NCI-H1436 treated with DMSO at 0.1 percent for 48 hours (cell line): ENCODE measurements at places on chromosomes 6 and 20.

- DNase-seq, result no peak
These were observed 53.9 kb downstream of the OTOR start for GRCh38 chr20:16801919-16802651.

- DNase-seq, result no peak
These were observed 133.1 kb downstream of the TRDN start for GRCh38 chr6:123503619-123504018.

DNA sequence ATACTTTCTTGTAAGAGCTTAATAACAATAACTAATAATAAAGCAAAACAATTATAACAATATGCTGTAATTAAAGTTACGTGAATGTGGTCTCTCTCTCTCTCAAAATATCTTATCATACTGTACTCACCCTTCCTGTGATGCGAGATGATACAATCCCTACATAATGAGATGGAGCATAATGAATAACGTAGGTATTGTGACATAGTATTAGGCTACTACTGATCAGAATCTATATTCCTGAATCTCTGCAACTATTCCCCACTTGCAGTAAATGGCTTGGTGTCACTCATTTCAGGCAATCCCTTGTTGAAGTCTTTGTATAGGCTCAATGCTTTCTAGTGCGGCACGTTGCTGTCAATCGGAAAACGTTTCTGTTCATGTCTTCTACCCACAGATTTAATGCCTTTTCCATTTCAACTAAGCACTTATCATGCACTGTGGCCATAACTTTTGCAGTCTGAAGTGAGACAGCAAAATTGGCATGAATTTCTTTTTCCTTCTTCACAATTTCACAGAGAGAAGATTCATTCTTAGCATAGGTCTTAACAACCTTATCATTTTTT lies 32.3 kb downstream of the MOXD1 start:
- DNase-seq, result no peak

GRCh38 chr6:157079771-157080170 lies 243.5 kb downstream of the TMEM242 start:
- DNase-seq, result no peak

DNA sequence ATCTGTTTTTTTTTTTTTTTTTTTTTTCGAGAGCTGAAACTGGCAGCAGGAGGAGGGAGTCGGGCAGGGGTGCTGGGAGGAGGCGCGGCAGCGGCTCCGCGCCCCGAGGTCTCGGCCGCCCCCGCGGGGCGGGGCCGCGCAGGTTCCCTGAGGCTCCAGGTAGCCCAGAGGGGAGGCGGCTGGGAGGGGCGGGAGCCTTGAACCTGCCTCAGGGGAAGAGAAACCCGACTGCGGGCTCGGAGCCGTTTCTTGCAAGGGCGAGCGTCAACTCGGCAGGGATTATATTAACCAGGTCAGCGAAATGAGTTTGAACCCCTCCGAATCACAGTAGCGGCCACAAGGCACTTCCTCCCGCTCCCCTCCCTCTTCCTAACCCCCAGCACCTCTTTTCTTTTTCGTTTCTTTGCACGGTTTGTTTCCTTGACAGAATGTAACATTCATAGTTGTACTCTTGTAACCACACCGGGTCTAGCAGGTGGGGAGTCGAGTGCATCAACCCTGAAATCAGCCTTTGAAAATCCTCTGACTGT lies 2.0 kb downstream of the MYB start:
- DNase-seq, result no peak

GRCh38 chr6:144912474-144912873 lies 627.3 kb downstream of the UTRN start:
- no peak for DNase-seq

GRCh38 chr6:91029211-91029610 lies 442.3 kb upstream of the MAP3K7 start:
- no peak for DNase-seq

GRCh38 chr6:82951389-82951788 lies 114.3 kb downstream of the UBE3D start:
- no peak for DNase-seq

DNA sequence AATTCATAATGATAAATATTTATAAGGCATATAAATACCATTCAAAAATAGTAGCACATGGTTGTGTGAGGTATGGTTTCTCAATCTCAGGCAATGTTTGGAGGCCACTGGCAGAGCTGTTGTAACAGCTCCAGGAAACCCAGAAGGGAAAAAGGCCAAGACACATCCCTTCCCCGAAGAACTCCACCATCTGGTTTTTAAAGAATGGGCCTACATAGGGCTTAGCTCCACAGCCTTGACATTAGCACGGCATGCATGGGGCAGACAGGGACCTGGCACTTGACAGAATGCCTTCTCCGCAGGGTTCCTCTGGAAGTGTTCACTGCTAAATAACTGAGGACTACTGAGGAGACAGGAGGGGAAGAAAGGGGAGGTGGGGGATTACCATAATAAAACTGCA lies 16.1 kb upstream of the FOXO3 start:
- no peak for DNase-seq

GRCh38 chr6:163626073-163626867 lies 211.8 kb downstream of the QKI start:
- no peak for DNase-seq

GRCh38 chr20:2023151-2023550 lies 29.3 kb upstream of the PDYN start:
- no peak for DNase-seq

GRCh38 chr6:52566853-52567279 lies 10.0 kb downstream of the TRAM2 start:
- DNase-seq, result no peak

GRCh38 chr6:150093397-150093796 lies 24.5 kb upstream of the ULBP3 start:
- no peak for DNase-seq

DNA sequence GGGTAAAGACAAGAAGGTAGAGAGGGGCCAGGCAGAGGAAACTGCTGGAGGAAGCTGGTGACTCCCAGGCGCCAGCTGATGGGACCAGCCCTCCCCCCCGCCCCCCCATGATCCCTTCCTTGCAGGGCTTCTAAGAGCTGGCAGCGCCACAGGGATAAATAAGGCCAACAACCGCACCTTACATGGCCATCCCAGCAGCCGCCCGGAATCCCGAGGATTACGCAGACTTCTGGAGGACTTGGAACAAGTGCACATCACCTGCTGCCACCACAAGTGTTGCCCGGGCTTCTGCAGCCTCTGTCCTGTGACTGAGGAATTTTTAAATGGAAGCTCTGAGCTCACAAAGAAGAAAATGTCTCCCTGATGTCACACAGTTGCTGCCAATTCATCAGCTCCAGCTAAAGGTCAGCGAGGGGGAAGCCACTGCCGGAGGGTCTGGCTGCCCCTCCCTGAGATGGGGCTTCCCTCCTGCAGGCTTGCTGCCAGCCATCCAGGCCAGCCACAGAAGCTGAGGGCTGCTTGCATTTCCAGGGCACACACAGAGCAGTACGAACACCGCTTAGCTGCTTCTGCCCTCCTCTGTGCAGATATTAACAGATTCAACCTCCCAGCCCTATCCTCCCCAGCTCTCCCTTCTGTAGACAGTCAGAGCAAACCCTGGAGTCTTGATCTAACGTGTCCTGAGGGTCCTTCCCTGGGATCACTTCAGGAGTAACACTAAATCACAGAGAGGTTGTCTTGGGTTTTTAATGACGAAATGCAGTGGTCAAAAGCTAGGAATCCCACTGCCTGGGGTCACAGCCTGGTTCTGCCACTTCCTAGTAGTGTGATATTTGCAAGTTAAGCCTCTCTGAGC lies 38.6 kb upstream of the PIM1 start:
- DNase-seq, result no peak

DNA sequence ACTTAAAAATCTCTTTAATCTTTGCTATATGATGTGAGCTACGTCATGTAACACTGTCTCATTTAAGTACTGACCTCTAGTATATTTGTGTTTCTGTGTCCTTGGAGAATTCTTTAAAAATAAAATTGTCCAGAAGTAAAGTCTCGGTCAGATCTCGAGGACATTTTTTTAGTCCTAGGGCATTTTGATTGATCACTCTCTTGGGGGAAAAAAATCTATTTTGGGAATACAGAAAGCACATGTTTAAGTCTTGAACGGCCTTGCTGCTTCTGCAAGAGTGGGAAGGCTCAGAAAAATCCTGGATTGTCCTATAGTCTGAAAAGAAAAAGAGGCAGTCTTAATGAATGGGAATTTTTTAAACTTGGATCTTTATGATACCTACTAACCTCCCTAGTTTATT lies 234.3 kb downstream of the UTRN start:
- DNase-seq, result no peak

GRCh38 chr6:33634946-33635345 lies 13.8 kb downstream of the ITPR3 start:
- no peak for DNase-seq

DNA sequence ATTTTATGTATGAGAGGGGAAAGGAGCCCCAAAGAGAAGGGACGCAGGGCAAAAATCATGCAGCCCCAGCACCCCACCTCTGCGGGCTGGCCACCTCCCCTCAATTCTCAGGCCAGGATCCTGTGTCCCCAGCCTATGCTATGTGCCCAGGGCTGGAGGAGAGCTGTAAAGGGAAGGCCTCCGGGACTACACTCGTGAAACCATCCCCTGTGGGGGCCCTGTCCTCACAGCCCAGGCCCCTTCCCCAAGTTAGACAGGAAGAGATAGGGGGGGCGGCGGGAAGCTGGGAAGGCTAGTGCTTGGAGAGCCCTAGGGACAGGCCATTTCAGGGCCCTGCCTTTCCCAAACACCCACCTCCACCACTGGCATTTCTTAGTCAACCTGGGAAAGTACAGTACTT lies 1.4 kb upstream of the COL11A2 start:
- no peak for DNase-seq

- no peak for DNase-seq
These were observed 89.7 kb downstream of the PREP start for GRCh38 chr6:105313211-105313610.

DNA sequence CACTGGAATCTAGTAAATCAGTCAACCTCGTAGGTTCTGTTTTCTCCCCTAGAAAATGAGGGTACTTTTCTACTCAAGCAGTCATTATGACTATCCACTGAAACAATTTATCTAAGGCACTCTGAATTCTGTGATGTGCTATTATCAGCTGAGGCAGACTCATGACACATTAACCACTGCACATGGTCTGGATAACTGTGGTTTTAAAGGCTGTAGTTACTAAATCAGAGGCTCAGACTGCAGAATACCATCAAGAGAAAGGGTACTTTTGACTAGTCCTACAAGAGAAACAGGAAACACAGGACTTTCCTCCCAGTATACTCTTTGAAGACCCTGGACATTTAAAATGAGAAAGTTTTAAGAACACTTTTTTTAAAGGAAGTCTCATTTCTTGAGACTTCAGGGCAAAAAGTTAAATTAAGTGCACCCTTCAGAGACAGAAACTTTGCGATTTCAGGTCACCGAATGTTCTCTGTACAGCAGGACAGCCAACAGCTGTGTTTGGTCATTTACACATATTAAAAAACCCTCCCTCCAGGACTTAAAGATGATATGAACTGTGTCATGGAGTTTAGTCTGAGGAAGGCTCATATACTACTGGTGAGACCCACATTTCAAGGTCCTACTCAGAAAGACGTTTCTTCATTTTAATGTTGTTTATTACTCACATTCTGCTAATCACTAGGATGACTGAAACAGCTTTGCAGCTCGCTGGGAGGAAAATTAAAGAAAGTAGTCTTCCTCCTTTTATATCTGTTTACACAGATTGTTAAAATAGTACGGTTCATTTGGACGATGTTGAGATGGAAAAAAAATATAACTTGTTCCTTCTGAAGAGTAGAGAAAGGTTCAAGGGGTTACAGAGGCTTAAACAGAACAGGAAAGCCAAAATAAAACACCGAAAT lies 19.9 kb downstream of the ATXN1 start:
- no peak for DNase-seq

DNA sequence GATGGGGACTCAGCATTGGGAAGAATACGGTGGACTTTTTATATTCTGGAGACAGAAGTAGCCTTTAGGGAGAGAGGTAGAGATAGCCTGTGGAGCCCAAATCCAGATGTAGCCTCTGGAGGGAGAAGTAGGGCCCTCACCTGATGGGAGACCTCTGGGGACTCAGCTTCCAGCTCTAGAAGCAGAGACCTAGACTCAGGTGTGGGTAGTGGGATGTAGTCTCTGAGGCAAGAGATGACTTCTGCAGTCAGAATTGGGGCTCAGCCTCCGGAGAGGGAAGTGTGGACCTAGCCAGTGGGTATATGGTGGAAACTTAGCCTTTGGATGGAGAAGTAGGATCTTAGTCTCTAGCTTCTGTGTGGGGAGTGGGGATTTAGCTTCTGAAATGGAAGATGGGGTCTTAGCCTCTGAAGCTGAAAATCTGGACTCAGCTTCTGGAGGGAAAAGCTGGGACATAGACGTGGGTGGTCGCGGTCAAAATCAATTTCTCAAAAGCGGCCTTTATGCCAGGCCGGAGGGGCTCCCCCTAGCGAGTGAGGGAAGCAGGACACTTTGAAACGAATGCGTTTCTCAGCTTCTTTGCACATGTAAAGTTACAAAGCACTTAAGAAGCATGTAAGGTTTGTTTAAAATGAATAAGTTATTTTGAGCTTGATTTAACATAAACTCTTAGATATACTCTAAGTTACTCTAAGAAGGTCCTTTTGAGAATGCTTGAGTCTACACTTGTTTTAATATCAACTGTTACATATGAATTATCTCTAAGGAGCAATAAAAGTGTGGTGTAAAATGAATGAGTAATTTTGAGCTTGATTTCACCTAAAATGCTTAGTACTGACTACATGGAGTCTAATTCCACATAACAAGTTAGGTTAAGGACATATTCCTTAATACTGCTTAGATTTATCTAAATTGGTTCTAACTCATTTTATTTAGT lies 12.9 kb upstream of the ZNF343 start:
- DNase-seq, result no peak

DNA sequence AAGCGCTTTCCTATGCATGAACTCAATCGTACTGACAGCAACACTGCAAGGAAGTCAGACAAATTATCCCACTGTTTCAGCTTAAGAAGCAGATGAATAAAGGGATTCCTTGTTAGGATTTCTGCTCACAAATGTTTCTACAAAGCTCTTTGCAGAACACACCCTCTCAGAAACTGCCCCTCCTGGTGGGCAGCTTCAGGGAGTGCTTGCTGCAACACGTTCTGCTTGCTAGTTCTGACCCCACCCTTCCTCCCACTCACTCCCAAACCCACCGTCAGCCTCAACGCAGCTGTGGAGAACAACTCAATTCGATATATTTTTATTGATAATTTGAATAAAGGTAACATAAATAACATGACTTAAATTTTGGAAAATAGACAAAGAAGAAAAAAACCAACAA lies 250.8 kb upstream of the PRDM1 start:
- DNase-seq, result no peak

DNA sequence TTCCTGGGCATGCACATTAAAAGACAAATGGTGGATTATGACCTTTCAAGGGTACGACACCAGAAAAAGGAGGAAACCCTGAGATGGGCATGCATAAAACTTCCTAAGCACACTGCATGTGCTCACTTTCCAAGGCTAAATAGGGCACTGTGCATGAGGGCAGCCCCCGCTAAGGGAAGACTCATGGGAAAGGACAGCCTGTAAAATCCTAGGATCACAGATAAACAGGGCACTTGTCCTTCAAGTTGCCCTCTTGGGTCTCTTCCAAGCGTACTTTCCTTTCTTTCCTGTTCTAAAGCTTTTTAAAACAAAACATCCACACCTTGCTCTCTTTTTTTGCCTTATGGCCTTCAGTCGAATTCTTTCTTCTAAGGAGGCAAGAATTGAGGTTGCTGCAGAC lies 106.5 kb upstream of the SYNCRIP start:
- no peak for DNase-seq

- DNase-seq, result no peak
These were observed 28.0 kb downstream of the RAB44 start for GRCh38 chr6:36725581-36725980.
